ENCODE measurements at places on chromosomes 5 and 9.

- no peak for DNase-seq
Observed at GRCh38 chr5:122102825-122103224, 24.8 kb upstream of the LOX start.

DNA sequence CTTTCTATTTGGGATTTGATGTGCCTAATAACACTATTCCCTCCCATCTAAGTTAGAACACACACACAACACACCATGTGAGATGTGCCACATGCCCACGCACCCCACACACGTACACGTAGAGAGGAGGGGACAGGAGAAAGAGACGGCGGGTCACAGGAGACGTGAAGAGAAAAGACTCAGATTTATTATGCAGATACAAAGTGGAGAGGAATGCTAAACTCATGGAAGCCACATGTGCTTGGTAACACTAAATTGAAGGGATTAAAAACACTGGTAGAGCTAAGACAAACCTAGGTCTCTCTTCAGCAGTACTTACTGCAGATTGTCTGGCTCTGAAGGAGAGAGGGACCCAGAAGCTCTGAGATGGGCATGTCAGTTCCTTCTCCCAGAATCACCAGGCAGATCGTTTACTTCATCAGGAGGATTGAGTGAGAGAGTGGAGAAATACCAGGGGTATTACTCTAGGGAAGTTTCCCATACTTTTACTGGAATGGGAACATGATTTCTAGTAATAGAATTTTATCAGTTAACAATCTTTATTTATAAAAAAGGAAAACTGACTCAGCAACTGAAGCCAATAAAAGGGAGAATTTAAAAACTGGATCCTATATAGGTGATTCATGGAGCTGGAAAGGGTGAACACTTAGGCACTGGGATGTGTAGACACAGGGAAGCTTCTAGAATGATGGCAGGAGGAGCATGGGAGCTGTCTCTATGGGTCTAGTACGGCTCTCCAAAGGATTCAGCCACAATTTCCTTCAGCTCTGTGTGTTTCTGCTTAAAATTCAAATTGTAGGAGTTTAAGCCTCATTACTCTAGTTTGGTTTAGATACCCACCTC, 139.4 kb downstream of the MACIR start:
- no peak for DNase-seq

DNA sequence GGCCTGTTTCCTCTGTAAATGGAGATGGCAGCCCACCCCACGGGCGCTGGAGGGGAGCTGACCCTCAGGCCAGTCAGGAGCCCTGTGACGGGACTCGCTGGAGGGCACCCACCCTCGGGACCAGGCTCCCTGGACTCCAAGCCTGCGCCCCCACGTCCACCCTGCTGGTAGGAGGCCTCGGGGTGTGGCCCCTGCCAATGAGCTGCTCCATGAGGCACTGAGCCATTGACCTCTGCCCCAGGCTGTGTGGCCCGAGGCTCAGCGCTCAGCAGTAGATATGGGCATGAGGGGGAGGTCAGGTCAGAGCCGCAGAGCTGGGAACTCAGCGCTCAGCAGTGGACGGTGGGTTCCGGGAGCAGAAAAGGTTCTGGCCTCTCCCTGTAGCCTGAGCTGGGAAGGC, 52.3 kb upstream of the EGFL7 start:
- no peak for DNase-seq

DNA sequence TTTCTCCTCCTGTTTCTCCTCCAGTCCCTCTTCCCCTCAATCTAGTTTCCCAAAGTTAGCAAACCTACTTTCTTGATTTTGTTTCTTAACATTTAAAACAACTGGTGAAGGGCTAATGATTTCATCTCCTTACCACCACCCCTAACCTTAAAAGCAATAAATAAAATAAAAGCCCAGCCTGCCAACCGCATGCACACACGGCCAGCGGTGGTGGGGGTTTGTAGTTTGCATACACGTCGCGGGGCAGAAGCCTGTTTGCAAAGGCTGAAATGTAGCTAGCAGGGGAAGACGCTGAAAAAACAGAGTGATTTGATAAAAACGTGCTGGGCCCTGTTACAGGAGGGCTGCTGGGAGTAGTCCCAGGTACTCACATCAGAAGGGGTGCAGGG, 1.9 kb upstream of the DMRT2 start:
- DNase-seq, result no peak

- no peak for DNase-seq
Observed at GRCh38 chr5:38719916-38720315, 125.9 kb upstream of the OSMR start.

DNA sequence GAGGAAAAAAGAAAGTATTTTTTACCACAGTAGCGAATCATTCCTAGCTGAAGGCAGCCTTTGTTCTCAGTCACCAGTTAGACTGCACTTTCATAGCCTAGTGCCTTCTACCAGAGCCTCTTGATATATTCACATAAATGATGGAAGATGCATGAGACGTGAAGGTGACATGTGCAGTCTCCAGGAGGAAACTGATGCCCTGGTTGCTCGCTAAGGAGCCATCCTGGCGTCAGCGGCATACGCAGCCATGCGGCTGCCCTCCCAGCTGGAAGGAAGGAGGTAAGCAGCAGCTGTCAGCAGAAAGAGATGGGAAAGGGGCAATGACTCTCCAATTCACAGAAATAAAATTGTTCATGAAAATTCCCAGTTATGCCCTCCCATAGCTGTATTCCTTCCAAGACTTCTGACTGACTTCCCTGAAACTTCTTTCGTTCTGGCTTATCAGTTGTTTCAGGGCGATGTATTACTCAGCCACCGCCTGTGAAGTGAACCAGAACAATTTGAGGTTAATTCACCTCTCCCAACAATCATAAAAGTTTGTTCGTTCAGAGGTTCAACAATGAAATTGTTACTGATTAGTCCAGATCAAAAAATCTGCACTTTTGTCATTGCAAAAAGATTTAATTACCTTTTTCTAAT, 331.2 kb downstream of the NR2F1-AS1 start:
- no peak for DNase-seq

DNA sequence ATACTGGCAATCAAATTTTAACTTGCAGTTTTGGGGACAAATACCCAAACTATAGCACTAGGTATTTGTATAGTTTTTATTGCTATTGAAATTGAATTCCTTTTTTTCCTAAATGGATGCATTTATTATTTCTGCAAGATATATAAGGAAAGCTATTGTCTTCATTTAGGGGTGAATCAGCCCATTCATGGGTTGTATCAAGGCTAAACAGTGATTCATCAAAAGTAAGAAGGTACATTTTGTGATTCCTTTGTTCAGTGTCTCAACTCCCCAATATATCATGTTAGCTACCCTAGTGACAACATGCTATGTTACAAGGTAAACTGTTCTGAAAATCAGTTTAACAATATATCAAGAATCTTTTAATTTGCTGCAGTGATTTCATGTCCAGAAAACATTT, 185.7 kb downstream of the PLK2 start:
- no peak for DNase-seq

DNA sequence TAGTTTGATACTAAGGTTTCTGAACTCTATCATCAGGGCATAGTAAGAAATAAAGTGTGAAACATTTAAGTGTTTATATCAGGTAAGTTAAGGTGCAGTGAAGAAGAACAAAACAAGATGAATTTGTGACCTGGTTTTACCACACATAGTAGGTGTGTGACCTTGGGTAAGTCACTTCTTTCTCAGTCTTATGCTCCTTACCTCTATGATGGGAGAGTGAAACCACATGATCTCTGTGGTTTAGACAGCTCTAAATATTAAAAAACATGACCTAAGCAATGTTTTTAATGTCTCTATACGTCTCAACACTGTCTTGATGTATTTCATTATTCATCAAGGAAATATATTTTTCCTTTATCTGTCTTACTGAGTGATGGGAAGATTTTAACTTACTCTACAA, 629.6 kb upstream of the DMAC1 start:
- no peak for DNase-seq

DNA sequence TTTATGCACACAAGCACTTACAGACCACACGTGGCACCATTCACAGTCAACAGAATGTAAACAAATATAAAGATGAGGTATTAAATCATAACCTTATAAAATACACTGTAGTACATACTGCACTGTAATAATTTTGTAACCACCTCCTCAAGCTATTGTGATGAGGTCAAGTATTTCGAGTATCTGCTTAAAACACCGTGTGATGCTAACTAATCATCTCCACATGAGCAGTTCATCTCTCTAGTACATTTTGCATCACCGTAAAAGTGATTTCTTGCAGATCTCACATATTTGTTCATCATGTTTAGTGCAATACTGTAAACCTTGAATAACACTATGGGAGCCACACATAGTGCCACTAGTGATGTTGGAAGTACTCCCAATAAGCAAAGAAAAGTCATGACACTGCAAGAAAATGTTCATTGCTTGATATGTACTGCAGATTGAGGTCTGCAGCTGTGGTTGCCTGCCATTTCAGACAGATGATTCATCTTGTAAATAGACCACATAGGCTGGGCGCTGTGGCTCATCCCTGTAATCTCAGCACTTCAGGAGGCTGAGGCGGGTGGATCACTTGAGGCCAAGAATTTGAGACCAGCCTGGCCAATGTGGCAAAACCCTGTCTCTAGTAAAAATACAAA, 44.3 kb downstream of the FOXB2 start:
- DNase-seq, result no peak

DNA sequence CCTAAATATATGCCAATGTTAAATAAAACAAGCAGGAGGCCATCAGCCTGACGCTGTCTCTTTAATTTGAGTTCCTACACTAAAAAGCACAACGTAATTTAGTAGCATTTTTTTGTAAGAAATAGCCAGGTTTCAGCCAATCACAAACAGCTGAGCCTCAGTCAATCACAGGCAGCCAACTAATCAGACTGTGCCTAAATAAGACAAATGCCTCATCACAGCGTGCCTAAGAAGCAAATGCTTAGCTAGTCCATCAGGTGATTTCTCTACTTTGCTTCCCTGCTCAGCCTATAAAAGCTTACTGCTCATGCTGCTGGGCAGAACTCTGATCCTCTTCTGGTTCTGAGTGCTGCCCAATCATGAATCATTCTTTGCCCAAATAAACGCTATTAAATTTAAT, 38.3 kb upstream of the RORB start:
- DNase-seq, result no peak

DNA sequence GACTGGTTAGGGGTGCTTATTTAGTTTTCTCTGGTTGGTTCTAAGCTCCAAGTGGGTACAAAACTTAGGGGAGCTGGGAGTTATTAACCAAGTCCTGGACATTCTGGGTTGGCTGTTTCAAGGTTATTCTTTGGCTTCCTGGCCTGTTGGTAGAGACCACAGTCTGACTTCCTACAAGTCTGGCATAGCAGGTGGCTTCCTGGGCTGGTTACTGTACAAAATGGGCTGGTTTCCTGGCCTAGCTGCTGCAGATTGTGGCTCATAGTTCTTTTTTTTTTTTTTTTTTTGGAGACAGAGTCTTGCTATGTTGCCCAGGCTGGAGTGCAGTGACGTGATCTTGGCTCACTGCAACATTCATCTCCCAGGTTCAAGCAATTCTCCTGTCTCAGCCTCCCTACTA, 46.3 kb upstream of the BARHL1 start:
- DNase-seq, result no peak

DNA sequence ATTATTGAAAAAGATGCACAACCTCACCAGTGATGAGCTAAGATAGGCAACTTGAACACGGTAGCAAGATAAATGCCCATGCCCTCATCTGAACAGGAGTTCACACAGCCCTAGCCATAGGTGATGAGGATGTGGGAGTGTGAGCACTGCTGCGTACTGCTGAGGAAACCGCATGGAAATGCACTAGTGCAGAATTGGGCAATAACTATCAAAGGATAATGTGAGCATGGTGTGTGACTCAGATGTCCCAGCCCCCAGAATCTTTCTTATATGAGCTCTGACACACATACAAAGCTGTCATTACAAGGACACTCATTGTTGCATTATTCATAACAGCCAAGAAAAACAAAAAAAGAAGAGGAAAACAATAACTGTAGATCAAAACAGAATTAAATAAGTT, 521.2 kb downstream of the IRX1 start:
- DNase-seq, result no peak

DNA sequence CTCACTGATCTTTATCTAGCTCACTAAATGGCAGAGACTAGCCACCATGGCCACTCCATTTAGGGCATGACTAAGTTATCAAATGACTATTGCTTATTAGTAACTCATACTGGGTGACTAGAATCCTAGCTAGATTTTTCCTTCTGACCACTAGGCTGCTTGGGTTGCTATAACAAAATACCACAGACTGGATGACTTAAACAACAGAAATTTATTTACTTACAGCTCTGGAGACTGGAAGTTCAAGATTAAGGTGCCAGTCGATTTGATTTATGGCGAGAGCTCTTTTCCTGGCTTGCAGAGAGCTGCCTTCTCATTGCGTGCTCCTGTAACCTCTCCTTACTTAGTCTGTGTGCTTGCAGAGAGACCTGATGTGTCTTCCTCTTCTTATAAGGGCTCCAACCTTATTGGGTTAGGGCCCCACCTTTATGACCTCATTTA, 55.0 kb upstream of the APC start:
- DNase-seq, result no peak

Measured in T-helper 22 cell (primary cell).